ENCODE measurements at places on chromosomes 13 and 19.

GRCh38 chr13:76992548-76993001 is 694 bp downstream of the CLN5 start:
- DNase-seq = no peak

DNA sequence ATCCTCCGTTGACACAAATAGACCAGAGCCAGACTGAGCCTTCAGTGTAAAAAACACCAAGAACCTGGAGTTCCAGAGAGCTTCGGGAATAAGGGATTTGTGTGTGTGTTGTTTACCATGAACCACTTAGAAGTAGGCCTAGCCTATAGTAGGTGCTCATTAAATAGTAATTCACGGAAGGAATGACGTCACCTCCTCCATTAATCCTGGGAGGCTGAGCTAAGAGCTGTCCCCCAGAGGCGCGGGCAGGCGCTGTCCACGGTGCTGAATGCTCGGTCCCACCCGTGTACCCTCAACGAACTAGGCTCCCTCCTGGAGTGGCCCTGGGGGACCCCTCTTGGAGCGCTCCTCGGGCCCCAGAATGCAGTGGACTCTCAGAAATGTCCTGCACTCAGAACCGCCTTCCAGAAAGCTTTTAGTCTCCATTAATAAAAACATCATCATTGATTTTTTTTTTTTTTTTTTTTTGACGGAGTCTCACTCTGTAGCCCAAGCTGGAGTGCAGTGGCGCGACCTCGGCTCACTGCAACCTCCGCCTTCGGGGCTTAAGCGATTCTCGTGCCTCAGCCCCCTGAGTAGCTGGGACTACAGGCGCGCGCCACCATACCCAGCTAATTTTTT is 6.5 kb downstream of the UNC13A start:
- DNase-seq = no peak

GRCh38 chr19:48841047-48841446 is 4.8 kb upstream of the HSD17B14 start:
- DNase-seq = no peak

GRCh38 chr19:18390065-18390907 is 4.3 kb downstream of the GDF15 start:
- no peak for DNase-seq

GRCh38 chr13:25217023-25217885 is 45.2 kb upstream of the AMER2 start:
- no peak for DNase-seq

DNA sequence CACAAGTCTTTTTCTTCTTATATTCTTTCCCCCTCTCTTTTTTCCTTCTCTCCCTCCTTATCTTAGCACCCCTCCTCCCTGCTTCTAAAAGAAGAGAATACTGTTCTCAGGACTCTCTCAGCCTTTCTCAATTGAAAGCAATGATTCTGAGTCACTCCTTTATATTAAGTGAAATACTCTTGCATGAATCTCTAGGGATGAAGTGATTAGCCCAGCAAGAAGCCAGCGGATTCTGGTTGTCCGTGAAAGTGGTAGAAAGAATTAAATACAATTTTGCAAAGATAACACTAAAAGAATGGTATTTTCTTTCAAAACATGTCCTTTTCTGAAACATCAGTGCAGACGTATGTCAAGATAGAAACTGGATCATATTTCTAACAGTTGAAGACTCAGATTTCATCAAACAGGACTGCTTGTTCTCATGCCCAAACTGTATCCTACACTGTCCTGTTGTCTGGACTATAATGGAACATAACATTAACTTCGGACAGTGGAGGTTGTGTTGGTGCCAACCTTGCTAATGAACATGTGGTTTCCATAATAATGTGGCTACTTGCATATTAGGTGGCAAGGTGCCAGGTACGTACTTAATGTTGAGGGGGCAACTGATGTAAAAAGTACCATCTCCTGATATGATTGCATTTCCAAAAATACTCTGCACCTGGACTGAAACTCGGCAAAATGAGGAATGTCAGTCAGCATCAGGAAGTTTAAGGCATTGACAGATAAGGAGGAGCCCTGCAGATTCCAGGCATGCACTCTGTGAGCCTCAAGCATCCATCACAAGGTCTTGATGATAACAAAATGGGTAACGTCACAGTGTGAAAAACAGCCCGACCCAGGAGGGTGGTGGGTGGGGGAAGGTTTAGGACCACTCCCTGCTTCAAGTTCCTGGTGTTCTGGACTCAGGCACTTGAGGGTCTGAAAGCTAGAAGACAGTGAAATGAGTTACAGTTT is 357.2 kb downstream of the DLEU7 start:
- DNase-seq = no peak

- no peak for DNase-seq
These were observed 5.9 kb downstream of the ZFR2 start for GRCh38 chr19:3862826-3863500.

GRCh38 chr13:95745289-95745688 is 68.3 kb downstream of the DNAJC3 start:
- no peak for DNase-seq

DNA sequence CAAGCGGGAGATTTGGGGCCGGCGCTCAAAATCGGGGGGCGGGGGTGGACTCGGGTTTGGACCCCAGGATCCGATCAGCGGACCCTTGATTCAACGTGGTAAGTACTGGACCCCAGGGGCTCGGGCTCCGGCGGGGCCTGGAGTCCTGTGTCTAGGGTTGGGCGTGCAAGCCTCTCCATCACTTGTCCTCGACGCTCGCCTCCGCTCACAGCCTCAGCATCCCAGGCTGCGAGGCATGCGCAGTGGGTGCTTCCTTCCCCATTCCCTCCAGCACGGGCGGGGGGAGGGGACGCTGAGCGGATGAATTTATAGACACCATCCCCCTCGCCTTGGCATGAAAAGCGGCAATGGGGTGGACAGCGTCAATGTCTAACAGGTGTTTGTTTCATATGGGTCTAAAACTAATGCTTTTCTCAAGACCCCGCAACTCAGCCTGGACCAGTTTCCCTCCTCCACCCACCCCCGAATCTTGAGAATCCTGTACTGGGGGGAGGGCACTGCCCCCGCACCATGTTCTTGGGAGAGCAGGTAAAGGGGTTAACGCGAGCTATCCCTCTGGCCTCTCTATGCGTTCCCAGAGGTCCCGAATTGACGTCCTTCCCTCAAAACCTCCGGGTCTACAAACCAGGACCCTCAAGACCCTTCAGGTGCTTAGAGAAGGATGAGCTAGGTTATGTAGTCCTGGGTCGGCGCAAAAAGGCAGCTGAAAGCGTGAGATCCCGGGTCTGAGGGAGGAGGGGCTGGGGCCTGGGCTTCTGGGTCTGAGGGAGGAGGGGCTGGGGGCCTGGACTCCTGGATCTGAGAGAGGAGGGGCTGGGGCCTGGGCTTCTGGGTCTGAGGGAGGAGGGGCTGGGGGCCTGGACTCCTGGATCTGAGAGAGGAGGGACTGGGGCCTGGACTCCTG is 579 bp downstream of the CPT1C start:
- no peak for DNase-seq

DNA sequence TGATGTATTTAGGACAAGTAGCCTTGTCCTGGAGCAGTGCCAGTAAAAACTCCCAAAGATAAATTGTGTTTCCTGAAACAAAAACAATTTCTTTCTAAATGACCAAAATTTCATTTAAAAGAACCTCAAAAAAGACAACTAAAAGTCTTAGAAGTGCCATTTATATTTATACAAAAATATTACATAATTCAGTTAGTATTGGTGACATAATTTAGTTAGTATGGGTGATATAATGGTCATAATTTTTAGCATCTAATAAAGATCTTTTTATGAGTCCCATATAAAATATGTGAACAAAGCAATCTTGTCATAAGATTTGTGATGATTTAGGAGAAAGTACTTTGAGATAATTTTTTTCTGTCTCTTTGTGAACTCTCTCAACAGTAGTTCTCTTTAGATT is 76.0 kb downstream of the ELF1 start:
- DNase-seq = no peak

- no peak for DNase-seq
These were observed 7.0 kb downstream of the AP2A1 start for GRCh38 chr19:49773663-49774350.
